ENCODE measurements at places on chromosomes 4 and X.

- no peak for DNase-seq
Observed at GRCh38 chrX:22392133-22392948, 119.6 kb downstream of the CBLL2 start.

GRCh38 chr4:74168841-74169240 lies 10.9 kb downstream of the MTHFD2L start:
- no peak for DNase-seq

- no peak for DNase-seq
Observed at GRCh38 chrX:69020316-69020715, 144.9 kb downstream of the PJA1 start.

- no peak for DNase-seq
Observed at GRCh38 chr4:168139336-168139735, 47.0 kb downstream of the ANXA10 start.

- no peak for DNase-seq
Observed at GRCh38 chr4:77332696-77333270, 175.8 kb downstream of the CCNG2 start.

GRCh38 chr4:184255361-184255760 lies 37.7 kb upstream of the ENPP6 start:
- DNase-seq, result no peak

- DNase-seq, result no peak
Observed at GRCh38 chr4:137534516-137534915, 2.2 kb upstream of the PCDH18 start.

- no peak for DNase-seq
Observed at GRCh38 chr4:137705171-137705783, 173.0 kb upstream of the PCDH18 start.

GRCh38 chr4:113588895-113589668 lies 172.5 kb downstream of the CAMK2D start:
- DNase-seq, result no peak

DNA sequence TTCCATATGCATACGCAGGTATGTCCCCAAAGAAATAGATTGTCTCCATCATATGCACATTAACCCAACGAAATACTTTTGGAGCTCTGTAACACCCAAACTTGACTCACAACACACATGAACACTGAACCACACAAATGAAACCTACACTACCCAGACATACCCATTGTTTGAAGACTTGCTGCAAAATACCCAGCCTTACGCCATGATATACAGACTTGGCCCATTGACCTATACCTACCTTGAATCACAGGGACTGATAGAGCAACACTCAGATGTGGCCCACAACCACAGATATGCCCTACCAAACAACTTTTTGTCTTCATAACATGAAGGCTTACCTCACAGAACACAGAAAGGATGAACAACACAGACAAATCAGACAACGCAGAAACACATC lies 15.9 kb downstream of the LINC00632 start:
- no peak for DNase-seq

GRCh38 chr4:150391052-150391451 lies 190.9 kb upstream of the MAB21L2 start:
- no peak for DNase-seq

- DNase-seq, result no peak
Observed at GRCh38 chr4:86334020-86334750, 25.7 kb downstream of the MAPK10 start.

DNA sequence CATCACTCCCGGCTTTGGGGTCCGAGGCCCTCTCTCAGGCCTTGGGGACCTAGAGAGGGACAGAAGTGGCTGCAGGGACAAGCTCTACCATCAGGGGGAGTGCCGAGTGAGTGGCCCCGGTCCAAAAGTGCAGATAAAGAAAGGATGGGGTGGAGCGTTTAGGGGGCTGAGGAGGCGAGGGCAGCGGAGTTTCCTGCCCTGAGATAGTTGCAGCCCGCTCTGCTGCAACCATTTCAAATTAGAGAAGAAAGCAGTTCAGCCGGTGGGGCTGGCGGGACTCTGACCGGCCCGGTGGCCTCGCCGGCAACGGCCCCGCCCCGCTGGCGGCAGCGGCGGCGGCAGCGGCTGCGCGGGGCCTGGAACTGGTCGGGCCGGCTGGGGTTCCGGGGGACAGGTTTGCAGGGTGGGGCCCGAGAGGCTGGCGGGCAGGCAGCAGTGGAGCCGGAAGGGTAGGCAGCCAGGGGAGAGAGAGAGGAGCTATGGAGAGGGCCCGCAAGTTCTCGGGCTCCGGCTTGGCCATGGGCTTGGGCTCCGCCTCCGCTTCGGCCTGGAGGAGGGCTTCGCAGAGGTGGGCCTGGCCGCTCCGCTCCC lies 7.6 kb downstream of the DLG3 start:
- DNase-seq, result no peak

DNA sequence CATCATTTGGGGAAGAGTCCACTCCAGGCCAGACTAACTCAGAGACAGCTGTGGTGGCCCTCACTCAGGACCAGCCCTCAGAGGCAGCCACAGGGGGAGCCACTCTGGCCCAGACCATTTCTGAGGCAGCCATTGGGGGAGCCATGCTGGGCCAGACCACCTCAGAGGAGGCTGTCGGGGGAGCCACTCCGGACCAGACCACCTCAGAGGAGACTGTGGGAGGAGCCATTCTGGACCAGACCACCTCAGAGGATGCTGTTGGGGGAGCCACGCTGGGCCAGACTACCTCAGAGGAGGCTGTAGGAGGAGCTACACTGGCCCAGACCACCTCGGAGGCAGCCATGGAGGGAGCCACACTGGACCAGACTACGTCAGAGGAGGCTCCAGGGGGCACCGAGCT lies 3.3 kb upstream of the ERAS start:
- no peak for DNase-seq

- no peak for DNase-seq
Observed at GRCh38 chr4:184345573-184345922, 127.9 kb upstream of the ENPP6 start.
